Activated CD4-positive, alpha-beta T cell treated with anti-CD3 and anti-CD28 coated beads for 1 hour (primary cell): ENCODE measurements at places on chromosomes 7 and 10.

DNA sequence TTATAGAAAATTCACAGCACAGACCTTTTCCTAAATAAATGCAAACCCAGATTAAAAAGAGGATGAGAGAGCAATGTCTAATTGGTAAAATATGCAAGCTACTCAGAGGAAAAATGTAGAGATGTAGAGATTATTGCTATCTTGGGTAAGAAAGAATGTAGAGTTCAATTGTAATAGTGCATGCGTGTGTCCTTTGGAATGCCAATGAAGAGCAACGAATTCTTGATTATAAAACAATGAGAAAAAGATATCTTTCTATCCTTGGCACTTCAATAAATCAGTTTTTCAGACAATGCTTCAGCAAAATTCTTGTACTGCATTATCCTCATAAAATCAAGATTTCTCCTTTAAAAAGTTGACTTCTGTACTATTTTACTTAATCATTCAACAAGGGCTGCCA lies 50.9 kb downstream of the SEMA3D start:
- DNase-seq: no peak

GRCh38 chr7:151711906-151712809 lies 164.8 kb downstream of the PRKAG2 start:
- no peak for DNase-seq

DNA sequence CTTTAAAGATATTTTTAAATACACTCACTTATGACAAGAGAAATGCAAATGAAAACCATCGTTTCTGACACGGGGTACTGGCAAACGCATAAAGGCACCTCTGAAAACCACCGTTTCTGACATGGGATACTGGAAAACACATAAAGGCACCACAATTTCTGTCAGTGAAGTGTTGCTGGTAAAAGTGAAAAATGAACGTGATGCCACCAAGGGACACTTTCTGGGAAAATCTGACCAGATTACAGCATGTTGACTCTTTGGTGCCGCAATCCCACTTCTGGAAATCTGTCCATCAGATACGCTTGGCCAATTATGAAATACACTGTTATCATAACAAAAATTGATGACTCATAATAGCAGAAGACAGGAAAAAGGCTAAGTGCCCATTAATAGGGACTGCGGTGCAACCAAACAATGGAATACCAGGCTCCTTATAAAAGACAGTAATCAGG lies 131.7 kb downstream of the ZMYND11 start:
- DNase-seq: no peak

- DNase-seq: no peak
Measured at GRCh38 chr10:58576751-58577436, 64.2 kb downstream of the BICC1 start.

GRCh38 chr7:94249631-94250030 lies 145.1 kb upstream of the COL1A2 start:
- no peak for DNase-seq

GRCh38 chr7:7122701-7123281 lies 59.6 kb upstream of the C1GALT1 start:
- no peak for DNase-seq

- no peak for DNase-seq
Measured at GRCh38 chr7:116577320-116577871, 52.6 kb downstream of the CAV1 start.

- no peak for DNase-seq
Measured at GRCh38 chr7:126222782-126223181, 1030.0 kb downstream of the GRM8 start.

DNA sequence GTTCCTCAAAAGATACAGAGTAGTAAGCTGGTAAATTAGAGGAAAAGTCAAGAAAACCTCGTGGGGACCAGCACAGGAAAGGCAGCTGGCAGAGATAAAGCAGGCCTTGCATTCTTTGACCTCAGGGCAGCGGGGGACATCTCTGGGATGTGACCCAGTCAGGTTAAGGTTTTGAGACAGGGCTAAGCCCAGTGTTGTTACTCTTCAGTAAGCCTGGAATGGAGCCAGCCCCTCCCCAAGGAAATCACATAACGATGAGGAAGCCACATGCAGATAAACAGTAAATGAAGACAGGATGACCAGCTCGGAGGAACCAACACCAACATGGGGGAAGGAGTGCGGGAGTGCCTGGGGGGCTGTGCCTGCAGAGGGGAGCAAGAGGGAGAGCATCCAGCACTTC lies 99.6 kb downstream of the JAZF1 start:
- no peak for DNase-seq

DNA sequence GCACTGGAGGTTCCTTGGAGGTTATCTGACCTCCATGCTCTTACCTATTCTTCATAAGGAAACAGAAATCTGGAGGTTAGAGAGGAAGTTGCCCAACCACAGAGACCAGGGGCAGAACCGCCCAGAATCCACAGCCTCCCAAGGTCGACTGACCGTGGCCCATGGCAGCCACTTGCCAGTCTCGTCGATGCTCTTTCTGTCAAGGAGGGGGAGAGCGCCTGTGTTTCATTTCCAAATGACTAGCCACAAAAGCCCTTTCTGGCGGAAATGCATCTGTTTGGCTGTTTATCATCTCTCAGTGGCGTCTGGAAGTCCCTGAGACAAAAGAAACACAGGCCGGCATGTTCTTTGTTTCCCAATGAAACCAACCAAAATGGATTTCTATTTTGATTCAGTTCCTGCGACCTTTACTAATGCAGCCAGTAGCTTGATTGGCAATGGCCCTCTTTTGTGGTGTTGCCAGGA lies 2.9 kb downstream of the RAMP3 start:
- no peak for DNase-seq

GRCh38 chr7:158420591-158421340 lies 166.9 kb downstream of the PTPRN2 start:
- DNase-seq: no peak

DNA sequence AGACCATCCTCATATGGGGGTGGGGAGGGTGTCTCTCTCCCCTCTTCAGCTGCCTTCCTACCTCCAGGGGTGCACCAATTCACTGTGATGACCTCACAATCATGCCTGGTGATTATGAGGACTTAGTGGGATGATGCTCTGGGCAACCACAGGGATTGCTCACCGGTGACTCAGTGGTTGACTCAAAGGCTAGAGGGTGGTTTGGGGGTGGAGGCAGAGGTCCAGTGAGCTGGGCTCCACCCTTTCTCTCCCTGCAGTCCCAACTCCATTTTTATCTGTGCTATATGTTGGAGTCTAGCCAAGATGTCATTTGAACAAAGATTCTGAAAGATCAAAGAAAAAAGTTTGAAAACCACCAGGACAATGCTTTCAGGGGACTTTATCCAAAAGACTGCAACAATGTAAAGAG lies 286.9 kb downstream of the KCNMA1 start:
- DNase-seq: no peak

GRCh38 chr7:127349881-127350280 lies 42.6 kb downstream of the ZNF800 start:
- no peak for DNase-seq

DNA sequence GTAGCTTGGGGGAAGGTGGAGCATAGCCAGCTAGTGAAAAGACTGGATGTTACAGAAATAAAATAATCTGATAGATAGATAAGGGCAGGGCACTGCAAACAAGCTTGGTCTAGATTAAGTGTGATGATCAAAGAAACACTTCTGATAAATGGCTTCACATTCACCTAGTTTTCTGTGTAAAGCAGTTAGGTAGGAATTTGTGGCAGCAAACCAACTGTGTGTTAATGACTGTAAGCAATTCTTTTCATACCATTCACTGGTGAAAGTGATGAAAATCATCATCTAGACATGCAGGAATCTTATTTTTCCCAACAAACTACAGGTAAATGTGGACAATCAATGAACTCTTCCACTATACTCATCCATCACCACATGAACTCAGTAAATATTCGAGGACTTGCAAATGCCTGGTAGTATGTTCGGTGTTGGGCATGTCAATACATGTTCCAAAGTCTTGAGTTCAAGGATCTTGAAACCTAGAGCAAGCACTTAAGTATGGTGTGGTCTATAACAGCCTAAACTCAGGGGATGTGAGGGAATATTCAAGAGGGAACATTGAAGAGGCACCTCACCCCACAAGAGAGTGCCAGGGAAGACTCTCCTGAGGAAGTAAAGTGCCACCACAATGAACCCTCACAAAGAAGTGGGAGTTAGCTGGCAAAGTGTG lies 20.5 kb downstream of the PON3 start:
- no peak for DNase-seq

DNA sequence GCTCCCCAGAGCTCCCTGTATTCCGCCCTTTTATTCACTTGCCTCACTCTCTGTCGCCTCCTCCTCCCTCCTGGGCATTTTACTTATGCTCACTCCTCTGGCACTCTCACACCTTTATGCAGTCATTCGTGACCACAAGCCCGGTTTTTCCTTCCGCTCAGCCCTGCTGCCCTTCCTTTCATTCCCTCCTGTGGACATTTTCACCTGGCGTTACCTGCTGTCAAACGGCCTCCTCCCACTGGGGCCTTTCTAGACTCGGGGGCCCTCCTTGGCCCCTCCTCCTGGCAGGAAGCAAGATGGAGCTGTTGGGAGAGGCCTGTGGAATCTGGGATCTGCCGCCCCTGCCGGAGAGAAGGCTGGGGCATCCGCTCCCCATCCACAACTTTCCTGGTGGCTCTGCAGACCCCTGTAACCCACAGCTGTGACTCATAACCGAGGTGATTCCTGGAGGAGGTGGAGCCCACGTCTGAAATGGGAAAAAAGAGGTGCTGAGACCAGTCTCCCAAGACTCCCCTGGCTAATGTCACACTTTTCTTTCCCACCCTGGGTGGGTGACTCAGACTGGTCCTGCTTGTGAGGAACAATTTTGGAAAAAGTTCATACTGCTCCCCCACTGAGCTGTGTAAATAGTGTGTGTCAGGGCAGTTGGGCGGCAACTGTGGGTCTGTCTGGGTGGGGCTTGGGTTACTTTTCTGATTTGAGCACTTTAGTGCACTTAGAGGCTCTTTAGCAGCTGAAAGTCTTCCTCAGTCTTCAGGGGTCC lies 1.2 kb downstream of the VCL start:
- no peak for DNase-seq

GRCh38 chr7:140981951-140982350 lies 32.8 kb downstream of the MRPS33 start:
- DNase-seq: no peak

GRCh38 chr10:97278491-97278989 lies 13.9 kb downstream of the ARHGAP19 start:
- no peak for DNase-seq

GRCh38 chr10:106652279-106652678 lies 512.2 kb downstream of the SORCS1 start:
- no peak for DNase-seq

DNA sequence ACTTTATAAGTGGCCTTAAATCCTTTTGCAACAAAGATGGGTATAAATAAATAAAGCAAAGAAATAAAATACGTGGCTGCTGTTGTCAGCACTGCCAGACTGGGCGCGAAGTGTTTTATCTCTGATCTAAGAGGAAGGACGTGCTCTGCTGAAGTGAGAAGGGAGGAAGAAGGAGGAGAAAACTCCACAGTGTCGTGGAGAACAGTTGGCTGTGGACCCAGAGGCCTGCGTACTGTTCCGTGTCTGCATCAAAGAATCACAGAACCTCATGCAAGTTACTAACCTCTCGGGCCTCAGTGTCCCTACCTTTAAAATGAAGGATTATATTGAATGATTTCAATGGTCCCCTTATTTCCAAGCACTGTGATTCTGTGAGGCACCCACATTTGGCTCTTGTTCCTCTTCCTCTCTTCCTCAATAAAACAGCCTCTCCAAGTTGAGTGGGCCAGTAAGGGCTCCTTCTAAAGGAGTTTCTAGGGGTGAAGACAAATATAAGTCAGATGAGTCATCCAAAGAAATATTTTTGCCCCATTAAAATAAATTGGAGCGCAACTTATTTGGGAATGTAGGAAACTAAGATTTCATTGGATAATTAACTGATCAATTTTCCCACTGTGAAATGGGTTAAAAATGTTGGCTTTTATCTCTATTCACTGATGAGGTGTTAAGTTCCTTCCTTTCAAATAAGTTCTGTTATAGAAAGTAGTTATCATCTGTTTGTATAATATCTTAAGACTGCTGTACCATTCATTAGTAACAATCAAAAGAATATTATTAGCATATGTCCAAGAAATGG lies 126.9 kb upstream of the EFCAB10 start:
- no peak for DNase-seq

DNA sequence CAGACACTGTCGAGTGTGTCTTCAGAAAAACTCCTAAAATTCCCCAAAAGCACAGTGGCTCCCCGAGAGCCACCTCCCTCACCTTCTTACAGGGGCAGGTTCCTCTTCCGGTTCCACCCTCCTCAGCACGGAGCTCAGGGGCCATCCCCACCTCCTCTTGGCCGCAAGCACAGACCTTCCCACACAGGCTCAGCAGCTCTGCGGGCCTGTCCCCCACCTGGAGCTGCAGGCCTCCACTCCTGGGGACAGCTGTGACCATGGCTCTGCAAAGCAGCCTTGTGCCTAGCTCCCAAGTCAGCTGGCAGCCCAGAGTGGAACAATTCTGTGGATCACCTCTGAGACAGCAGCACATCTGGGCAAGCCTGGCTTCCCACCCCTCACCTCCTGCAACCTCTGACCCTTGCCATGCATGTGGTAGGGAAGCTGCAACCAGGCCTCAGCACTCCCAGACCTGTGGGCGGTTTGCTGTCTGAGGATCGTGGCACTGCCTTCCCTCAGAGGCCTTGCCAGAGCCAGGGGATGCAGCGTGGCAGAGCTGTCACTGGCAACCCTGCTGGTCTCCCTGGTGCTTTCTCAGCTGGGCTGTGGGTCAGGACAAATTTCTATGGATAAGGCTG lies 79.7 kb downstream of the ALOX5 start:
- DNase-seq: no peak

GRCh38 chr7:5578495-5578894 lies 154.9 kb upstream of the TNRC18 start:
- DNase-seq: no peak

DNA sequence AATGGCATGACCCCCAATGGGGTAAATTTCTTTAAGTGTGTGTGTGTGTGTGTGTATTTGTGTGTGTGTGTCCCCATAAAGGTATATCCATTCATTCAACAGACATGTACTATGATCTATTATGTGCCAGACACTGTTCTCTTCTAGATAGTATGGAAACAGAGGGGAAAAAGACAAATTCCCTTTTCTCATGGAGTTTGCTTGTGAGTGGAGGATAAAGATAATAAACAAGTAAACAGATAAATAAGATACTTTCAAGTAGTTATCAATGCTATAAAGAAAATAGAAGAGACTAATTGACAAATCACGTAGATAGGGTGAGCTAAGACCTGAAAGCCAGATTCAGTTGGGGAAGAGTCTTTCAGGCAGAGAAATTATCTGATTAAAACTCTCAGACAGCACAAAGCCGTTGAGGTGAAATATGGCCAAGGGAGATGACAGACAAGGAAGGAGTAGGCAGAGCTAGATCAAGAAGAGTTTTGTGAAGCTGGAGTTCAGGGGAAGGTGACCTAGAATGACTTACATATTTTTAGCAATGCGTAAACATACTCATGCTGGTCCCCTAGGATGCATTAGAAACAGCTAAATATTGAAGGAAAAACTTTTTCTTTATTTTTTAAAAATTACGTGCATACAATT lies 45.2 kb upstream of the DMTF1 start:
- no peak for DNase-seq

GRCh38 chr7:28989211-28989980 lies 31.3 kb upstream of the TRIL start:
- no peak for DNase-seq

DNA sequence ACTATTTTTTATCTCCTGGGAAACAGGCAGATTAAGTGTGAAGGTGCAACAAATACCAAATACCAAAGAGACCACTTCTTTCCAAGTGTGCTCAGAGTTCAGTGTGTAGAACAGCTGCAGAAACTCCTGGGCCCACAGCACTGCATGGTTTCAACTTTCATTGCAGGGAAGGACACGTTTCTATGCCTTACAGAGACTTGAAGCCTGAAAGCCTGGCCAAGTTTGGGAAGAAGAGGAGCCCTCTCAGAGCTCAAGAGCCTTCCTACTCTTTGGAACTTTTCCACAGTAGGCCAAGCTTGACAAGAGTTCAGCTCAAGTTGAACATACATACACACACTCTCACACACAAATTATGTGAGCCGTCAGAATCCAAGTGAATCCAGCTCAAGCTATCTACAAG lies 2.5 kb downstream of the HOXA4 start:
- DNase-seq: no peak
